Stimulated activated CD8-positive, alpha-beta memory T cell treated with anti-CD3 and anti-CD28 coated beads, Interleukin-2, amount 100 ng/mL, for 1 hour (primary cell): ENCODE measurements at places on chromosomes 7 and 10.

GRCh38 chr10:77631241-77631640 is 6.4 kb downstream of the KCNMA1 start:
- no peak for DNase-seq

GRCh38 chr7:128030654-128031611 is at the start of gene LRRC4:
Gene LRRC4 (minus strand): TSS chr7:128031437. CDS start chr7:128030640, 797 bp downstream.
- no peak for DNase-seq

- no peak for DNase-seq
Measured at GRCh38 chr7:134991469-134992339, 5.4 kb downstream of the AGBL3 start.

GRCh38 chr10:60883187-60883586 is 60.8 kb downstream of the RHOBTB1 start:
- no peak for DNase-seq

GRCh38 chr7:74606909-74607510 is 50.5 kb upstream of the GTF2I start:
- no peak for DNase-seq

DNA sequence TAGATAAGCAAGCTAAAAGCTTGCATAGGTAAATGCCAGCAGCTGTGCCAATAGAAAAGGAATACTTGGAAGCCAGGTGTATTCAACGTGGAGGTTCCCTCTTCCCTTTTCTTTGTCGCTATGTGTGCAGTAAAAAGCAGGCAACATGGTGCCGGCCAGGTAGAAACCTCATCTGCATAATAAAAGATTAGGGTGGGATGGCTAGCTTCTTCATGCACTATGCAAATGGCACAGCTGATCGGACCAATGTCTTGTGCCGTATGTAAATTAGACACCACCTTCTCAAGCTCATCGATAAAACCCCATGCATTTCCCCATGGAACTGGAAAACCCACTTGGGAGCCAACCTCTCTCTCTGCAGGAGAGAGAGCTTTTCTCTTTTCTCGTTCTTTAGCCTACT is 150.9 kb upstream of the FOXK1 start:
- DNase-seq: no peak

GRCh38 chr10:70513848-70514309 is 35.3 kb downstream of the PALD1 start:
- DNase-seq: no peak

GRCh38 chr7:152902870-152903860 is 143.6 kb downstream of the ACTR3B start:
- no peak for DNase-seq
